ENCODE measurements at places on chromosomes 11 and 22. TPM values are rescaled to one million over a fixed set of nuclear protein-coding genes. Genes with fewer than 3 reads are reported as not detected.

The OR52N4 gene
- not detected for total RNA-seq

The TSKU gene
- total RNA-seq = 5.0 TPM

The LMNTD2 gene
- 0.26 TPM for total RNA-seq

The TMEM86A gene
- total RNA-seq = 0.83 TPM

The SCN4B gene
- total RNA-seq = 10.4 TPM

The JRKL gene
- total RNA-seq = 15.4 TPM

The OR51S1 gene
- not detected for total RNA-seq

The GAS2L1 gene
- total RNA-seq = 8.9 TPM

The PDXP gene
- total RNA-seq = 4.0 TPM

The PHF21B gene
- 0.17 TPM for total RNA-seq

The CNTN5 gene
- total RNA-seq = not detected

The CCDC116 gene
- 0.17 TPM for total RNA-seq

The MPPED2 gene
- total RNA-seq = under 0.01 TPM

The GP1BB gene
- 1.8 TPM for total RNA-seq

The LINC01488 gene
- not detected for total RNA-seq

The KRTAP5-9 gene
- not detected for total RNA-seq

The YAP1 gene
- total RNA-seq = 169 TPM

The OSM gene
- total RNA-seq = not detected
